Adipocyte (in vitro differentiated cells): ENCODE measurements at places on chromosomes 1 and 21.

DNA sequence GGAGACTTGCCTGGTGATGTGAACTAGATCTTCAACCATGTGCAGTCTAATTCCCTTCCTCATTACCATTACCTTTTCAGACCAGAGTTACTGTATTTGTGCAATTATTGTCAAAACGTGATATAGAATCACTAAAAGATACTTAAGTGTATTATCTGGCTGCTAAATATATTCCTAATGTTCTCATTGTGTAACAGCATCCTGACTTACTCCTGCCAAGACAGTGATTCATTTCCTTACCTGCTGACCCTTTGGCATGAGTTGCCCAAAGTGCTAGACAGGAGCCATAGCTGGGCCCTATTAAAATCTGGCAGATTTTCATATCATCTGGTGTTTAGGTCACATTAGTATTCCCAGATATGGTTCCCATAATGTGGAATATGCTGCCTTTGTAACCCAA is 598.3 kb upstream of the CAMK1G start:
- DNase-seq: no peak

GRCh38 chr1:116370181-116370580 is 2.9 kb upstream of the ATP1A1 start:
- peak; percentile 53 for DNase-seq

- DNase-seq: no peak
Measured at GRCh38 chr1:201290551-201290950, 7.2 kb downstream of the PKP1 start.

DNA sequence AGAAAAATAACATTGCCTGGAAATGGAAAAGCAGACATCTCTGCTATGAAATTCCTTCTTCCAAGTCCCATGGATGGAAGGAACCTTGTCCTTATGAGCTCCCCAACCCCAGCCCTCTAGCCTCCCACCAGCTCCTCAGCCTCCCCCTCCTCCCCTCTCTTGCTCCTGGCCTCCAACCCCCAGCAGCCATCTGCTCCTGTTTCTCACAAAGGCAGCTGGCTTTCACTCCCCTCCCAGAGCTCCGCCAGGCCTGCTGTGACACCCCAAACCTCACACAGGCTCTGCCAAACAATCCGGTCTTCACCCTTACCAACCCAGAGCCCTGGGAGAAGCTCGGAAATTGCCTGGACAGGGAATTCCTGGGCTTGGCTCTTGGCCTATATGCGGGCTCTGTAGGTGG is 69.2 kb downstream of the KLHDC7A start:
- DNase-seq: no peak

GRCh38 chr1:78526496-78526895 is 35.7 kb downstream of the PTGFR start:
- DNase-seq: no peak

- no peak for DNase-seq
Measured at GRCh38 chr1:115296981-115297380, 41.1 kb downstream of the NGF start.

- DNase-seq: no peak
Measured at GRCh38 chr1:102219463-102219862, 222.7 kb upstream of the OLFM3 start.

GRCh38 chr1:80656014-80656636 is 1144.6 kb upstream of the ADGRL2 start:
- DNase-seq: peak; percentile 37

DNA sequence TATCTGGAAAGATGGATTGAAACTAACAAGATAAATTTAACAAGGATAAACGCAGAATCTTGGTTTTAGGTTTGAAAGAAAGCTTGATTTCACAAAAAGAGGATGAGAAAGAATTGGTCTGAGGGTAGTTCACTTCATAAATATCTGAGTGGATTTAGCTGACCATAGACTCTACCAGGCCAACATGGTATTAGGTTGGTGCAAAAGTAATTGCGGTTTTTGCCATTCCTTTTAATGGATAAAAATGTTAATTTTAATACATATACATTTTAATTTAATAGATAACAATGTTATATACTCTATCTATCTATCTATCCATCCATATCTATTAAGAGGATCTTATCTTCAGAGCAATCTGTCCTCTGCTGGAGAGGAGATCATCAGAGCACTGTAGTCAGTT is 70.2 kb upstream of the PLXNA2 start:
- no peak for DNase-seq

DNA sequence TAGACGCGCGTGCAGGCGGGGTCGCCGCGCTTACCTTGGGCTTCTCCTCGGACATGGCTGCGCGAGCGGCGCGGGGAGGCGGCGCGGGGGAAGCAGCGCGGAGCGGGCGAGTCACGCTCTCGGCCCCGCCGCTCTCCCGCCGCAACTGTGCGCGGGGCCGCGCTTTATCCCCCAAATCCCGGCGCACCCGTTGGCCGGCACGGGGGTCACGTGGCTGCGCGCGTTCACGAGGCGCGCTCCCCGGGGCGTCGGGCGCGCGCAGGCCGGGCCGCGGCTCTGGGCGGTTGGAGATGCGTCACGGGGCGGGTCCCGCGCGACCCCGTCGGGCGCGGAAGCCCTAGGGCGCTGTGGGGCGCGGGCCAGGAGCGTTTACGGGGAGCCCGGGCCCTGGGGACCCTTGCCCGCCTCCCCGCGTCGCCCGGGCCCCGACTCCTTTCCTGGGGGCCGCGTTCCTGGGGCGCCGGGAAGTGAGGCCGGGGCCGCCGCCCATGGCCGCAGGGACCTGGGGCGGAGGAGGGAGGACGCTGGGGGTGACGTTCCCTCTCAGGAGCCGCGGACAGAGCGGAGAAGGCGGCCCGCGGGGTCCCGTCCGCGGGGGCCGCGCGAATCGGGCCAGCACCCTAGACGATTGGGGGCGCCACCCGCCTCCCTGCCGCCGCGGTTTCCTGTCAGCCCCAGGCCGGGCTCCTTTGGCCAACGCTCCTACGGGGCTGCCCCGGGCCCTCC is at the start of gene SUMO3:
Gene SUMO3, minus strand, starts transcription at position 149 of the 726 bp plus-strand sequence. Its CDS starts 94 bp downstream, at position 55.
- DNase-seq: peak; percentile 89

- DNase-seq: peak; percentile 88
Measured at GRCh38 chr1:24201941-24202440, 14.9 kb upstream of the IFNLR1 start.
